Astrocyte (in vitro differentiated cells and primary cell): ENCODE measurements at places on chromosomes 12 and 14.

DNA sequence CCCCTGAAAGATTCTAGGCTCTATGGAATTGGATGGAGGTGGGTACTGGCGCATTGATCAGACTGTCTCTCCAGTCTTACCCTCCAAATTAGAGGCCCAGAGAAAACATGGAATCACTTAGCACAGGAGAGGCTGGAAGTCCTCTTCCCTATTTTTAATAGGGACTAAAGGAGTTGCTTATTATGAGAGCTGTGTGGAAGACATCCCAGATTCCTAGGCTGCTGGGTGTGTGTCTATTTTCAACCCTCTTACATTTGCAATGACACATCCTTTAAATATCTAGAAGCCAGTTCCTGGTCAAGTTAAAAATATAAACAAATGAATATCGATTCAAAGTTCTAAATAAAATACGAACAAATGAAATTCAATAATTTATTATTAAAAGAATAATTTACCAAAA is 58.3 kb upstream of the ARID2 start:
- DNase-seq: peak; percentile 64

- no peak for DNase-seq
Observed at GRCh38 chr12:128930606-128931005, 77.3 kb downstream of the GLT1D1 start.

DNA sequence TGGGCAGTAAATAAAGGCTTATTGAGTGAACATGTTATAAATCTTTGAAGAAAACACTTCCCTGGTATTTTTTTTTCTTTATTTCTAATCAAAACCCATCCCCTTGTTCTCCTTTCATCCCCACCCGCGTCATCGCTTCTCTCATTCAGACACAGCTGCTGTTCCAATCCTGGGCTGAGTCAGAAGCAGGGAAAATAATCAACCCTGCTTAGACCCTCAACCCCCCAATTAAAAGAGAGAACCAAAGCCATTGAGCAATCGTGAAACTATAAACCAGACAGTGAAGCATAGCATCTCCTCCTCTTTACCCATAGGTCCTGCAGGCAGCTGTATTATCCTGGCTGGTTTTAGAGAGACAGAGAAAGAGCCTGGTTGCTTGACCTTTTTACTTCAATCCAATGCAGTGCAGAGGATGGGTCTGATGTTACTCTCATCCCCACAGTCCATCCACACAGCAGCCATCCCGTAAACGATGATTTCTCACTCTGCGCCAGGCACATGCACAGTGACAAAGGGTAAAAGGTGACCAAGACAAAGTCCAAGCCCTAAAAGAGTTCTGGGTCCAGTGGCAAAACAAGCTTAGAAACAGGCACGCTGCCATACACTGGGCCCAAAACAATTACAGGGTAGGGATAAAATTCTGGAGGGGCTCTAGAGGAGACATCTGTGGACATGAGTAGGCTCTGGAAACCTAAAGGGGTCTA is 238.3 kb downstream of the GALC start:
- no peak for DNase-seq

DNA sequence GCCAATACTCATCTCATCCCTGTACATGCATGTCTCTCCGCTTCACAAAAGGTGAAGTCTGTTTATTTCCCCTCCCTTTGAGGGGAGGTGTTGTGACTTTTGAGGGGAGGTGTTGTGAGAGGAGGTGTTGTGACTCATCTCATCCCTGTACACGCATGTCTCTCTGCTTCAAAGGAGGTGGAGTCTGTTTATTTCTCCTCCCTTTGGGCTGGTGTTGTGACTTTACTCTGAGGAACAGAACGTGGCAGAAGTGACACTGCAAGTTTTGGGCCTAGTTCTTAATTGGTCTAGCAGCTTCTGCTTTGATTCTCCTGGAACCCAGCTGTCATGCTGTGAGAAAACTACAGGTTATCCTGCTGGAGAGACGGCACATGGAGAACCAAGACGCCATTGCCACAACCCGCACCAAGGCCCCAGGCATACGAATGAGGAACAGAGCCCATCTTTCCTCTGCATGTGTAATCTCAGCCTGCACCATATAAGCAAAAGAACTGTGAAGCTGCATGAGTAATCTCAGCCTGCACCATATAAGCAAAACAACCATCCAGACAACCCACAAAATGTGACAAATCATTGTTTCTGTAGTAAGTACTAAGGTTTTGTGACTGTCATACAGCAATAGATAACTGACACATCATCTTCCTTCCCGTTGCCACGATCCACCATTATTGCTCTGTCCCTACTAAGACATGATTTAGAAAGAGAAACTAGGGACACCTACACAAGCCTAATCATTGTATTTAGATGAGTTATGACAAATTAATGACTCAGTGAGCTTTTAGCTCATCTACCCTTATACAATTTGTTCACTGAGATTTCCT is 30.0 kb downstream of the GALNT4 start:
- DNase-seq: peak; percentile 39

DNA sequence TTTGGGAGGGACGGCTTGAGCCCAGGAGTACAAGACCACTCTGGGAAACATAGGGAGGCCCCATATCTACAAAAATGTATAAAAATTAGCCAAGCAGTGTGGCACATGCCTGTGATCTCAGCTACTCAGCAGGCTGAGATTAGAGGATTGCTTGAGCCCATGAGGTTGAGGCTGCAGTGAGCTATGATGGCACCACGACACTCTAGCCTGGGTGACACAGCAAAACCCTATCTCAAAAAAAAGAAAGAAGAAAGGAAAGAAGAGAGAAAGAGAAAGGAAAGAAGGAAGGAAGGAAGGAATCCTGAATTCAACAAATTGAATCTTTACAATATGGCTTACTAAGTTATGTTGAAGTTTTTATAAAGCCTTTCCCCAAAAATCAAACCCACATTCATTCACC is 2.1 kb downstream of the KIF21A start:
- no peak for DNase-seq

DNA sequence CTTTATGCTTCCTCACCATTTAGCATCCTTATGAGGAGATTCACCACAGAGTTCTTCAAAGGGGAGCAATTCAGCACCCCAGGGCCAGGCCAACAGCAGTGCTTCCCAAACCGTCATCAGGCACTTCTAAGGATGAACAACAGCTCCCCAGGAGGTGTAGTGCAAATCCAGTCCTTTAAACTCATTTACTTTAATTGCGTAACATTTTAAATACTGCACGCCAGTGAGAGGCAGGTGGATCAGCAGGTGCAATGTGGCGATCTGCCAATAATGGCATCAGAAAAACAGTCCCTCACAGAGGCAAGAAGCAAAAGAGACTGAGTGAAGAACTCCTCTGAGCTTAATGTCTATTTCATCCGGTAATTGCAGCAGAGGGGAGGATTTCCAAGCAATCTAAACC is 770.9 kb upstream of the FOXG1 start:
- DNase-seq: no peak

DNA sequence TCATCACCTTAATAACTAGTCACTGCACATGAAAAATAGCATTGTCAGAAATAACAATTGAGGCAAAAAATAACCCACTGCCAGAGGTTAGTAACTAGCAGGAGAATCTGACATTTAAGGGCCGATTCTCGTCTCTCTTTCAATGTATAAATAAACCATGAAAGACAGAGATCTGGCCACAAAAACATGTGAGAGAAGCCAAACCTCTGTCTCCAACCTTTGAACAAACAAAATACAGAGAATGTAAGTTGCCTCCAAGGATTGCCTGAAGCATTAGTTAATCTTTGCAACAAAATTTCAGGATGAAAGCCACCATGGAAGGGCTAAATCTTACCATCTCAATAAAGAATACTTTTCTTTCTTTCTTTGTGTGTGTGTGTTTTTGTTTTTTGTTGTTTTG is 257.4 kb upstream of the TMTC1 start:
- DNase-seq: peak; percentile 32

DNA sequence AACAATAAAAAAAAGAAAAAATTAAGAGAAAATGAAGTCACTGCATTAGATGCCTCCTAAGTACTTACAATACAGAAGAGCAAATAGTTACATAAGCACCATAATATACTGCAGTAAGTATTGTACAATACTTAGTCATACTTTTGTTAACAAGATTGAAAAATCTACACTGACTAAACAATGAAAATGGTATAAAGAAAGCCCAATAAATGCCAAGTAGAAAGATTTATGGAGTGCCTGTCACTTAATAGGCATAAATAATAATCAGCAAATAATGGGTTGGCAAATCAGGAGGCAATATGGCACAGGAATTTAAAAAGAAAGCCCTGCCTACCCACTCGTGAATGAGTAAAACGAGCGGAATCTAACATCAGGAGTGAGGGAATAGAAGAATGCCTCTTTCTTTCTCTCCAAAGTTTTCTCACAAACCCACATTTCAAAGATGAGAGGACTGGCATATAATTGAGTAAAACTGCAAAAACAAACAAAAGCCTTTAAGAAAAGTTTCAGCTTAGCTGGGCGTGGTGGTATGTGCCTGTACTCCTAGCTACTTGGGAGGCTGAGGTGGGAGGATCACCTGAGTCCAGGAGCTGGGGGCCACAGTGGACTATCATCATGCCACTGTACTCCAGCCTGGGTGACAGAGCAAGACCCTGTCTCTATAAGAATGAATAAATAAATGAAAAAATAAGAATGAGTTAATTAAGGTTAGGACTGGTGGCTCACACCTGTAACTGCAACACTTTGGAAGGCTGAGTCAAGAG is 36.1 kb downstream of the CRY1 start:
- DNase-seq: peak; percentile 55

GRCh38 chr14:85301506-85301905 is 228.4 kb upstream of the FLRT2 start:
- no peak for DNase-seq

GRCh38 chr12:120538281-120539156 is 4.4 kb downstream of the RNF10 start:
- peak; percentile 77 for DNase-seq

- DNase-seq: peak; percentile 78
Observed at GRCh38 chr14:93007225-93007997, 84.5 kb downstream of the CHGA start.

DNA sequence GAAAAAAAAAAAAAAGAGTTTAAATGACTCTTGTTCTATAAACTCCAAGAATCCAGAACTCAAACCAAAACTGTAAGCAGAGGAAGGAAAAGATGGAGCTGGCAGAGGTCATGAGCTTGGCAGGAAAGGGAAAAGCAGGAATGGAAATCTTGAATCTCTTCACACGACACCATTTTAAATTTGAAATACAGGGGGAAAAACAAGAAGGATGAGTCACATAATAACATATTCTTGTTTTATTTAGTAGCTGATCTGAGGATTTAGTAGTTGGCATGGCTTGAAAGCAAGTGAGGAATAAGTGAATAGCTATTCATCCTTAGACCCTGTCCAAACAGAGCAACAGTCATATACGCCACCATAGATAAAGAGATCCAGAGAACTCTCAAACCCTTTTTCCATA is 35.0 kb downstream of the EPS8 start:
- peak; percentile 57 for DNase-seq
